ENCODE measurements at places on chromosomes 7 and 10.

GRCh38 chr10:71206911-71207310 lies 5.5 kb upstream of the UNC5B start:
- no peak for DNase-seq

DNA sequence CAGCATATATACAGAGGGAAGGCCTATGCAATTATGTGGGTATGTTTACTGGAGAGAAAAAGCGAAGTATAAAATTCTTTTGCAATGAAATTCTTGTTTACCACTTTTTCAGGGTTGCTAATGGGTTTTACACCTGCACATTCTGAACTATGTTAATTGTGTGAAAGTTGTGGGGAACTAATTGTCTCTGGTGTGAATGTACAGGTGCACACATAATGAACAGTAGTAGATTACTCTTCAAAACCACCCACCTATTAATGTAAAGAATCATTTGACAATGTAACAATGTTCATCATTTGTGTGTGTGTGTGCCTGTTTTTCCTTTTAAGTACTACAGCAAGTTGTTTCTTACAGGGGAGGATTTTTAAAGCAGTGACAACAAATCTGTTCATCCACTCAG lies 80.0 kb upstream of the FEZF1 start:
- DNase-seq = no peak

DNA sequence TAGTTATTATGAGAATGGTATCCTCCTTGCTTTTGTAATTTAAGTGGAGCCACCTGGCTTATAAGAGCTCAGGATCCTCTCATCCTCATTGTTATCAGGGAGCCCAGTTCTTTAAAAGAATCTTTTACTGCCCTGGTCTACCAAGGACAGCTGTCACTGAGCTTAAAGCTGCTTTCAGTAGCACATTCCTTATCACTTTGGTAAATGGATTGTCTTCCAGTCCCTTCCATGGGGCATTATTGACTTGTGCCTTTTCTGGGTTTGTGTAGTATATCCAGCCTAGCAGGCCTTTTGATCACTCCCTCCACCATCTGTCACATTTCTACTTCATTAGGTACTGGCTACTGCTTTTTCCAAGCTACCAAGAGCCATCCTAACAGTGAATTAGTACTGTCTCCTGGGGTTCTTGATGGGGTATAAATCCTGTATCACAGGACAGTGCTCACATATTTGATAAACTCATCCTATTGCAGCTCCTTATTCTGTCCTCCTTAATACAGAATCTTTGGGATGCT lies 208.9 kb downstream of the TMEM26 start:
- no peak for DNase-seq

GRCh38 chr10:92690211-92690914 lies 608 bp downstream of the HHEX start:
- no peak for DNase-seq

DNA sequence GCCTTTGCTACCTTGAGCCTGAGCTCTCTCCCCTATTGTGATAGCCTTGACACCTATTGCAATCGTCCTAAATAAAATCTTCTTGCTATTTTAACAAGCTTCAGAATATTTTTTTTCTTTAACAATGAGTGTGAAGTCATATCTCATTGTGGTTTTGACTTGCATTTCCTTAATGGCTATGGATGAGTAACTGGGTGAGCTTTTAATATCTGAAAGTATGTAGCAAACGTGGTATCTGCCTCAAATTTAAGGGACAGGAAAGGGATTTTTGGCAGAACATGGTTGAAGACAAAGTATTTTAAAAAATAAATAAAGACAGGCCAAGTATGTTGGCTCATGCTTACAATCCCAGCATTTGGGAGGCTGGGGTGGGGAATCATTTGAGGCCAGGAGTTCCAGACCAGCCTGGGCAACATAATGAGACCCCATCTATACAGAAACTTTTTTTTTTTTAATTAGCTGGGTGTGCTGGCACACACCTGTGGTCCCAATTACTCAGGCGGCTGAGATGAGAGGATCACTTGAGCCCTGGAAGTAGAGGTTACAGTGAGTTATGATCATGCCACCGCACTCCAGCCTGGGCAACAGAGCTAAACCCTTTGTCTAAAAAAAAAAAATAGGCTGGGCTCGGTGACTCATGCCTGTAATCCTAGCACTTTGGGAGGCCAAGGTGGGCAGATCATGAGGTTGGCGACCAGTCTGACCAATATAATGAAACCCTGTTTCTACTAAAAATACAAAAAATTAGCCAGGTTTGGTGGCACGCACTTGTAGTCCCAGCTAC lies 319.3 kb upstream of the NRP1 start:
- DNase-seq = no peak

GRCh38 chr10:93062514-93063143 lies 2.0 kb downstream of the CYP26C1 start:
- DNase-seq = no peak

GRCh38 chr10:77582710-77583115 lies 54.9 kb downstream of the KCNMA1 start:
- DNase-seq = no peak

GRCh38 chr7:14381306-14381705 lies 391.8 kb upstream of the ETV1 start:
- DNase-seq = no peak

DNA sequence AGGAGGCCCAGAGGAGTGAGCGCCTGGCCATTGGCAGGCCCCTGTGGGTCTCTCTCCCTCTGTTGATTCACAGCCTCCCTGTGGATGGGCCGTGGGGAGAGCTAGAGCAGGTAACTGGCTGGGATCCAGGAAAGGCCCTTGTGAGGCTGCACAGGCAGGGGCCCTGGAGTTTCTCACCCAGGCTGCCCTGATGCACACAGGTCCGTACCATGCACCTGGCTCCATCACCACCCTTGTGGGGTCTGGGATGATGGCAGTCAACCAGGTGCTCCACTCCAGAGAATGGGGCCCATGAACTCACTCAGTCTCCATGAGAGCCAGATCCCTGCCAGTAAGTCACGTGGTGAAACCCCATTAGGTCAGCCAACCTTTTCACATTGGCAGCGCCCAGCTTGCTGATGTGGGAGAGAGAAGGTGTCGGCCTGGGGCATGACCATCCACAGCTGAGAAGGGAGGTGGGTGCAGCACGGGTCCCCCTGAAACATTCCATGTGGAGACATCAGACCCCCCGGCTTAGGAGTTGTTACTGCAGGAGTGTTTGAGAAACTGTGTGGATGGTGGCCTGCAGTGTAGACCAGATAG lies 320.8 kb downstream of the ADARB2 start:
- DNase-seq = no peak

DNA sequence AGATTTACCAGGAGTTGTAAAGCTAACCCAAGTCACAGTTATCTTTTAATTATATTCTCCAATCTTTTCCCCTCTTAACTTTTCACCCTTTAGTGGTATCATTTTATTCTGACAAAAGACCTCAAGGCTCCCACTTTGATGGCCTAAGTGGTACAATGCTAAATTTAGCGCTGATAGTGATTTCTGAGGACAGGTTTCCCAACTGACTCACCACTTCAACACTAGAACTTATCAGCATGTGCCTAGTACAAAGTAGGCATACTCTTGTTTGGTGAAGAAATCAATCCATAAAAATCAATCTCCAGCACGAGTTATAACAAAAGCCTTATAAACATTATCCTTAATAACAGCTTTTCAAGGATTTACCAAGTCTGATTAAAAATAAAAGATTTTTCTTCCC lies 7.5 kb downstream of the SNX13 start:
- no peak for DNase-seq

- DNase-seq = no peak
Measured at GRCh38 chr7:50359995-50360925, 55.7 kb downstream of the IKZF1 start.

GRCh38 chr10:99628923-99629624 lies 8.8 kb upstream of the SLC25A28 start:
- DNase-seq = no peak

DNA sequence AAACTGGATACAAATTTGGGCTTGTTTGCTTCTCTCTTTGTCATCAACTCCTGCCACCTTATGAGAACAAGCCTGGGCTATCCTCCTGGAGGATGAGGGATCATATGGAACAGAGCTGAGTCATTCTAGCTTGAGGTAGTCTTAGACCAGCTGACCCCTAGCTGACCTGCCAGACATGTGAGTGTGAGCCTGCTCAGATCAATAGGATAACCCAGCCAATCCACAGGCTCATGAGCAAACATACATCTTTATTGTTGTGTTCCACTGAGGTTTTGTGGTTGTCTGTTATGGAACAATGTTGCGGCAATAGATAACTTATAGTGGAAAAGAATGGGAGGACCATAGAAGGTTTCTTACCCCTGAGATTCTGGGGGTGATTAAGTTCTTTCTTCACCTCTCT lies 54.5 kb upstream of the FAM180A start:
- DNase-seq = no peak

GRCh38 chr7:34104992-34105391 lies 199.7 kb downstream of the BMPER start:
- DNase-seq = no peak

GRCh38 chr7:142414135-142414534 lies 156.3 kb upstream of the PRSS58 start:
- no peak for DNase-seq

DNA sequence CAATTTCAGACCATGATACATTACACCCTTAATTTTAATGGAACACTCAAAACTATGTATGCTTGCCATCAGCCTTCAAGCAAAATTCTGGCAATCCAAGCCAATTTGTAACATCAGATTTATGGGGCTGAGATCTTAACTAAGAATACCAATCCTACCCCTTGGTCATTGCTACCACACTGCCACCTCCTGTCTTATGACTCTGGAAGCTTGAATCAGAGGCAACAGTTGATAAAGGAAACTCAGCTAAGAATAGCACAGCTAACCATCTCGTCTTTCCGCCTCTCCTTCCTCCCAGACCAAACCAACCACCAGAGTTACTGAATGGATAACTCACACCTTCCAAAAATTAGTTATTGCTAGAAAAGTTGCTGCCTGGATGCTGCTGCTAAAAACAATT lies 7.4 kb downstream of the IGF2BP3 start:
- no peak for DNase-seq

DNA sequence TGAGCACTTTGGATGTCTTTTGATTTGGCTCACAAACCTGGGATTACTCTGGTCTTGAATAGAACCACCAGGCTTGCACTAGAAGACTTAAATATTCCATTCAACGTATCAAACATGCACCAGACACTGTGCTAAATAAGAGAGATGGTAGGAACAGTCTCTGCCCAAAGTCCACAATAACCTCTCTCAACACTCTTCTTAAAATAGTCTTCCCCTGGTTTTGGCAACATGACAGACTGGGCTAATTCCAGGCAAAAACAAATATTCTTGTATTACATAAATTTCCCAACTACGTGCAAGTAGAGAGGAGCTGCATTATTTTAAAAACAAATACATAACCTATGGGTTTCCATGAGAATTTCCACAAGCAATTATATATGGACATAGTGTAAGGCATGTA lies 64.8 kb upstream of the PAPSS2 start:
- DNase-seq = no peak

DNA sequence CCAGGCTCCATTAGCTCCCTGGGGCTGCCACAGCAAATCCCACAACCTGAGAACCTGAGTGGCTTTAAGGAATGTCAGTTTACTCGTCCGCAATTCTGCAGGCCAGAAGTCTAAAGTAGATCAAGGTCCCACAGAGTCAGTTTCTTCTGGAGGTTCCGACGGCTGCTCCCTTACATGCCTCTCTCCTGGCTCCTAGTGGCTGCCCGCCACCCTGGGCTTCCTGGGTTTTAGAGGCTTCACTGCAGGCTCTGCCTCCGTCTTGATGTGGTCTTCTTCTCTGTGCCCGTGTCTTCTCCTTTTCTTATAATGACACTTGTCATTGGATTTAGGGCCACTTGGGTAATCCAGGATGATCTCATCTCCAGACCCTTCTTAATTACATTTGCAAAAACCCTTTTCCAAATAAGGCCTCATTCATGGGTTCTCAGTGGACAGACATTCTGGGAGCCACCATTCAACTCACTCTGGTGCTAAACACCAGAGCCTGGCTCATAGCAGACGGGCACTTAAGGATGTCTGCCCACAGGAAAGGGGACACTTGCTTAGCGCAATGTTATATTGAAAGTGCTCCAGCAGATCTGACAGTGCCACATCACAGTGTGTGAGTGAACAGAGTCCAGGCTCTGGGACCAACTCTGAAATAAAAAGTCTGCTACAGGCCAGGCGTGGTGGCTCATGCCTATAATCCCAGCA lies 77.6 kb downstream of the VWC2 start:
- DNase-seq = no peak

- no peak for DNase-seq
Measured at GRCh38 chr10:133528296-133528844, 1.2 kb downstream of the CYP2E1 start.

- DNase-seq = no peak
Measured at GRCh38 chr10:123743441-123744223, 77.5 kb downstream of the GPR26 start.

DNA sequence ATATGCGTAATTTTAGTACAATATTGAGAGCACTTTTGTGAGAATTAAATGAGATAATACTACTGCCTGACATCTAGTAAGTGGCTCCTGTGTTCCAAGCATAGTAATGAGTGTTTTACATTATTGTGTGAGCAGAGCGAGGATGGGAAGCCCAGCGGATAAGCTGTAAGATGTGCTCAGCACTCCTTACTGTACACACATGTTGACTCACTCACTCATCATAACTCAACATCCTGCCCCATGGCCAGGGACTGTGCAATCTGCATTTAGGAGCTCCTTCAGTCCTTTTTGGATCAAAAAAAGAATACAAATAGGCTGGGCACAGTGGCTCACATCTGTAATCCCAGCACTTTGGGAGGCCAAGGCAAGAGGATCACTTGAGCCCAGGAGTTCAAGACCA lies 72.9 kb upstream of the NEBL start:
- no peak for DNase-seq

DNA sequence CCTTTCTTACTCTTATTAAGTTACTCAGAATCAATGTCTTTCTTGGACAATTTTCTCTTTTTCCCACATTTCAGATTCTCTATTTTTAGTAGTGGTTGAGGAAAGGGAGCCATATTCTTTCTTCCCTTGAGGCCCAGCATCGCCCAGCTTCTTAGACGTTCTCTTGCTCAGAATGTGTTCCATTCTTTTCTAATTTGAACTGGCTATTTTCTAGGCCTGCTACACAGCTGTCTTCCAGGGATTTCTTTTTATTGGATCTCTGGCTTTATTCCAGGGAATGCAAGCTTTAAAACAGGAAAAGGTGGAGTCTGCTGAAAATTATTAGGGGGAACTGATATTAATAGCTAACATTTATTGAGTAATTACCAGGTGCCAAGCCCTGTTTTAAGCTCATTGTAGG lies 58.3 kb downstream of the WIPF3 start:
- no peak for DNase-seq

GRCh38 chr10:117167346-117167788 lies 29.3 kb upstream of the VAX1 start:
- DNase-seq = no peak

GRCh38 chr7:6653071-6654003 lies 16.2 kb downstream of the ZNF316 start:
- DNase-seq = no peak

DNA sequence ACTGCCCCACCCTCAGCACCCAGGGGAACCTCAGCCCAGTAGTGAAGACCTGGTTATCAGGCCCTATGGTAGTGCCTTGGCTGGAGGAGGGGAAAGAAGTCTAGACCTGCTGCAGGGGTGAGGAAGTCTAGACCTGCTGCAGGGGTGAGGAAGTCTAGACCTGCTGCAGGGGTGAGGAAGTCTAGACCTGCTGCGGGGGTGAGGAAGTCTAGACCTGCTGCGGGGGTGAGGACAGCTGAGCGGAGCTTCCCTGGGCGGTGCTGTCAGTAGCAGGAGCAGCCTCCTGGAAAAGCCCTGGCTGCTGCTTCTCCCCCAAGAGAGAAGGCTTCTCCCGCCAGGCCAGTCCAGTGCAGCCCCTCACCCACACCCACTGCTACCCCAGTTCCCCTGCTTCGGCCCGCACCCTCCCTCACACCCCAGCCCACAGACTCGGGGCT lies 6.3 kb downstream of the NOS3 start:
- DNase-seq = no peak

Measured in left renal cortex interstitium (tissue), 4 donors.